ENCODE measurements at places on chromosomes 2 and 18.

DNA sequence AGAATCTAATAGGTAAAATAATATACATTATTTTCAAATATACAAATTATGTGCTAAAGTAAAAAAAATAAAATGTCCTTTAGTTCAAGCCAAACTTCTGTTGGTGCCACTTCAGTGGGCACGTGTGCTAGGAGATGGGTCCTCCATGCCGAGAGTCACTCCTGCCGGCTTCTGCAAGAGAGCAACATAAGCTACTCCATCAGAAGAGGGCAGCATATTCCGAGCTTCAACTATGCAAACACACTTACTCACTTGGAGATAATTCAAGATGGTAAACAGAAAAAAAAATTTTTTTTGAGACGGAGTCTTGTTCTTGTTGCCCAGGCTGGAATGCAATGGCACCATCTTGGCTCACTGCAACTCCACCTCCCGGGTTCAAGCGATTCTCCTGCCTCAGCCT lies 24.4 kb downstream of the CNOT11 start:
- no peak for DNase-seq

- DNase-seq: no peak
These were observed 127.7 kb downstream of the MYCN start for GRCh38 chr2:16067866-16068551.

- DNase-seq: no peak
These were observed 174.2 kb upstream of the RBMS1 start for GRCh38 chr2:160667811-160668210.

- no peak for DNase-seq
These were observed 22.7 kb upstream of the CASP8 start for GRCh38 chr2:201237486-201238123.

Measured in stimulated activated CD8-positive, alpha-beta memory T cell treated with anti-CD3 and anti-CD28 coated beads, Interleukin-15, amount 100 ng/mL, for 24 hours (primary cell).